ENCODE measurements at places on chromosomes 11 and 22.
A peak's percentile ranks its signal among the peaks of the same experiment; 100 is the strongest.

DNA sequence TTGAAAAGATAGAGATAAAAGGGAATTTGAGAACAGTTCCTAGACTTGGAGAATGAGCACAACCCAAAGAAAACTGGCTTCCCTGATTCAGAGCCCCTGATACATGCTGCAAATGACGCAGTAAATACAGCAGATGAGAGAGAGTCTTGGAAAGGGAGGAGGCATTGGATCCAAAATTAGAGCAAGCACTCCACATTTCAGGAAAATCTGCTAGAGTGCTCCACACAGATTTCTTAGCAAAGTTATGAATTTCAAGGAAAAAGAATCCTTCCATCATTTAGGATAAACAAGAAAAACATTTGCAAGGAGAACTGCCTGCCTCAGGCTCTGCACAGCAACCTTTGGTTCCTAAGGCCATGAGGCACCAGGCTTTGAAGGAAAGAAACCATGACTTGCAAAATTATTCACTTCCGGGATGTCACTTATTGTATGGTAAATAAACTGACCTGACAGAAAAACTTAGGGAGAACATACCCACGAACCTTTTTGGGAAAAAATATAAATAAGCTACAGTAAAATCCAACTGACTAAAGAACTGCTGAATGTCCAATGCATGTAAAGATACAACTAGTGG, 89.8 kb upstream of the RTL6 start:
- DNase-seq: no peak

DNA sequence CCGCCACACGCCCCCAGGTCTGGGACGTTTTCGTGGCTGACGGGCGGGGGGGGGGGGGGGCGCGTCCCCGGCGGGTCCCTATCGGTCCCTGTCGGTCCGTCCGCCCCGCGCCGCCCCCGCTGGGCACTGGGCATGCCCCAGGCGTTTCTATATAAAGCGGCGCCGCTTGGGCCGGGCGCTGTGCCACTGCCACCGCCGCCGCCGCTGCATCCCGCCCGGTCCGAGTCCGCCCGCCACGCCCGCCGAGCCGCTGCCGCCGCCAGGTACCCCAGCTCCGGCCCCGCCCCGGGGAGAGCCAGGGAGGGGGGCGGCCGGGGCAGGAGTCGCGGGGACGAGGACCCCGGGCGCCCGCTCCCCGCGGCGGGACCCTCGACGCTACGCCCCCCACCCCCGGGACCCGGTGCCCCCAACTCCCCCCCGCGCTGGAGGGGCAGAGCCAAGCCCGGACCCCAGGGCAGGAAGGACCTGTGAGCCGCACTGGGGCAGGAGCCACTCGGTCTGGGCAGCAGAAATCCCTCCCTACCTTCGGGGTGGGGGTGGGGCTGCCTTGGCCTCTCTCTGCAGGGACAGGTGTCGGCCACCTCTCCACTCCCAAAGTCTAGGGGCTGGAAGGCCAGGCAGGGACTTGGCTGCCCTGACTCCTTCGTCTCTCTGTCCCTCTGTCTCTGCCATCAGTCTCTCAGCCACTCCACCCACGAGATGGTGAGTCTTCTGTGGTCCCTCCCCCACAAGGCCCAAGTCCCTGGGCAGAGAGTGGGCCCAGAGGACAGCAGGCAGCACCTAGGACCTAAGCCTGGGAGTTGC, at the start of gene CARNS1:
Gene CARNS1, plus strand, starts transcription at position 178 of the 804 bp plus-strand sequence. Its CDS starts 522 bp downstream, at position 700.
- DNase-seq: no peak

GRCh38 chr22:48068323-48068885, 1306.0 kb downstream of the TBC1D22A start:
- DNase-seq: no peak

DNA sequence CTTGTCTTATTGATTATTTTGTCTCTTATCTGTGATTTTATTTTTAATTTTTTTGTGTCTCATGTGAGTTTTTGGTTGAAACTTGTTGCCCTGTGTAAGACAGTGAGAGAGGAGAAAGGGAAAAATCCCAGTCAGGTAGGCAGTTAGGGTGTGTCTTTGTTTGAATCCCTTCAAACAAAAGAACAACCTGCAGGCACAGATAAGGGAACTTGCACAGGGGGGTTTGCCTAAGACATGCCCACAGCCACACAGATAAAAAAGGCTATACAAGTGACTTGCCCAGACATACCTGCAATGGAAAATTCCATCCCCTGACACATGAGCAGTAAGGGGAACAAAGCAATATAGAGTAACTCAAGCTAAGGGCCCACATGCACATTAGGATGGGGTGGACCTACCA, 127.8 kb upstream of the PLET1 start:
- no peak for DNase-seq

- no peak for DNase-seq
Observed at GRCh38 chr11:68303083-68303482, 9.3 kb upstream of the LRP5 start.

DNA sequence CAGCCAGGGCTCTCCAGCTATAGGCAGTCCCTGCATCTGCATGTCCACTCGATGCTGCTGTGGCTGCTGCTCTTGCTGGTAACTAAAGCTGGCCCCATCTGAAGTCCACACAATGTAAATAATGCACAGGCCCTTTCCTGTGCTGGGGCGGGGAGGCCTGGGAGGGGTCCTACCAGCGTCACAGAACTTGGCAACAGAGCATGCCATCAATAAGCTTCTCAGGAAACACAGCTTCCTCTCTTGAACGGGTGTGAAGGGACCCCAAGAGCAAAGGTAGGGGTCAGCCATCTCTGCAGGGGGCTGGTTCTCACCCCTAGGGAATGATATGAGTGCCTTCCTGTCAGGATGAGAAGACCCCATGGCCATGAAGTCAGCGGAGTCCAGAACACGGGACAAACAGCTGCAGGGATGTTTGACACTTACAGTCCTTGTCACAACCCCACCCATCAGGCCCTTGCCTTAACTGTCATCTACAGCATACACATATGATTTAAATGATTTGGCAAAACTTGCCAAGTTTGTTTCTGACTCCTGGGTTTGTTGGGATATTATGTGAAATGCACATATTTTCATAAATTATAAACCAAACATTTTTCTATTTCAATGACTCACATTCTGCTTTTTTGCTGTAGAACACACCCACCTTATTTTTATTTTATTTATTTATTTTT, 39.1 kb upstream of the LYVE1 start:
- DNase-seq: no peak

- no peak for DNase-seq
Observed at GRCh38 chr11:74744277-74744676, 4.4 kb upstream of the RNF169 start.

DNA sequence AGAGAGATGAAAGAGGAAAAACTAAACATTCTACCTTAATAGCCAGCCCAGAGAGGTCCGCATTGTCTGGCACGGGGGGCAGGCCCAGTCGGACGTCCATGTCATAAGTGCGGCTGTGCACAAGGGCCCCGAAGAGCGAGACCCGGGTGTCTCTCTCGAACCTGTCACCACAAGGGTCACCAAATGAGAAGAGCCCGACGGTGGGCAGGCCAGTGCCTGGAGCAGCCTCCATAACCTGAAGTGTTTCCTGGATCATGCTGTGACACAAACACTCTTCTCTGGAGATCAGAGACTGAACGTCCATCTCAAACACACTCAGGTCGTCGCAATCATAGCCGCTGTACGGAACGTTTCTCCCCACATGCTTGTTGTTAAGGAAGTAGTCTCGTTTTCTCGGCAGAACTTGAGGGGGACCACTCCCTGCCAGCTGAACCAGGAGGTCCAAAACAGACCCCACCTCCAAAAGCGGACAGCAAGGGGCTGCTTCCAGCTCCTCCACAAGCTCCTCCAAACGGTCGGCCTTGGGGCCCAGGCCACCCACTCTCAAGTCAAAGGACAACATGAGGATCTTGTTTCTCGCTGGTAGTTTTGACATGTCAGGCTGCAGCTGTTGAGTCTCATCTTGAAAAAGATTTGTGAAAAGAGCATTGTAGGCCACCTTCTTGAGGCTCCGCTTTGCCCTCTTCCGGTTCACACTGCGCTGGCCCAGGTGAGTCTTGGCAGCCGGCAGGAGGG, 971 bp downstream of the TUBGCP6 start:
- no peak for DNase-seq

DNA sequence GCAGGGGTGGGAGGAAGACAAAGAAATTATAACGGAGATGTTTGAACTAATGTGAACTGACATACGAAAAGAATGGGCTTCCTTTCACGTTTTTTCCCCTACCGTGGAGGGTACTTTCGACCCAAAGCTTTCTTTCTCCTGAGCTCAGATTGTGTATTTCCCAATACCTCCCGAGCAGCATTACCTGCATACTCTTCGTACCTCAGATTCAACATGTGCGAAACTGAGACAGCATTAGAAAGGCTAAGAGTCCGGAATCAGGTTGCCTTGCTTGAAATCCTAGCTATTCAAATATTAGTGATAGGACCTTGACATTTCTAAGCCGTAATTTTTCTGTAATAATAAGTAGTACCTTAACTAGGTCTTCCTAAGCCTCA, 778 bp upstream of the PAK1 start:
- no peak for DNase-seq

GRCh38 chr11:69791276-69792180, 16.4 kb upstream of the FGF4 start:
- peak; percentile 47 for DNase-seq

GRCh38 chr22:35023692-35024363, 42.1 kb upstream of the ISX start:
- DNase-seq: peak; percentile 31

GRCh38 chr11:32006799-32007388, 84.0 kb upstream of the RCN1 start:
- peak; percentile 69 for DNase-seq

DNA sequence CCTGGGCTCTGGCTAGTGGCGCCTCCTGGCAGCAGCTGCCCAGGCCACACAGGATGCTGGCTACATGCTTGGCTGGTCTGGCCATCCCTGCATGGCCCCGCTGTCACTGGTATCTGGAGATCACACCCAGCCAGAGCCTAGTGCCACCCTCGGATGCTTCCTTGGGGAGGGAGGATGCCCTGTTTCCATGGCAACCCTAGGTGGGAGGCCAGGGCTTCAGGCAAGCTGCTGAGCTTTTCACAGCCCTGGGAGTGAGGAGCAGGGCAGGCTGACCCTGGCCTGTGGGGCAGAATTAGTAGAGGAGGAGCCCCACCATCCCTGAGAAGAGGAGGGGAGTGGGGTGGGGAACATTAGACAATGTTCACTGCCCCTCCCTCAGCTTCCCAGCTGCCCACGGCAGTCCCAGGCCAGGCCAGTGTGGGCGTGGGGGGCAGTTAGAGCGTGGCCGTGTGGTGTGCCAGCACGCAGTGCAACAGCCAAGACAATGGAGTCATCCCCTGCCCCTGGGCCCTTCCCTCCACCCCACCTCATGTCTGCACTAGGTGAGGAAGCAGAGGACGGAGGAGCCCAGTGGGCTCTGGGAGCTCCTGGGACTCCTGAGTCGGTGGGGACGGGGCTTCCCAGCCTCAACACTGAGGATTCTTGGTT, 50.4 kb downstream of the PARVB start:
- no peak for DNase-seq

- no peak for DNase-seq
Observed at GRCh38 chr22:19097518-19097917, 24.7 kb downstream of the DGCR2 start.

GRCh38 chr22:43183496-43184277, 3.2 kb downstream of the TTLL12 start:
- peak; percentile 55 for DNase-seq

- DNase-seq: no peak
Observed at GRCh38 chr11:6271598-6271997, 12.0 kb downstream of the CCKBR start.

DNA sequence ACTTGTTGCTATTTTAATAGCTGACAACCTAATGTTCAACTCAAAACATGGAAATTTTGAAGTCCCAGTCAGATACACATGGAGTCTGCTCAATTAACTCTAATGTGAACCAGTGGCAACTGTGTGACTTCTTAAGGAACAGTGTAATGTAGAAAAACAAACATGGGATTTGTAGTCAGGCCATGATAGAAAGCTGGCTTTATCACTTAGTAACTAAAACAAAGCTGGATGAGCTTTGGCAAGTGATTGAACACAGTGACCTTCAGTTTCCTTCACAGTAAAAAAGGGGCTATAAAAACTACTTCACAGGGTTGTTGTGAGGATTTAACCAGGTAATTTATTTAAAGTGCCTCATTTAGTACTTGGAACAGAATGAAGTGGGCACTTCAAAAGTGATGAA, 62.6 kb downstream of the PRCP start:
- no peak for DNase-seq

DNA sequence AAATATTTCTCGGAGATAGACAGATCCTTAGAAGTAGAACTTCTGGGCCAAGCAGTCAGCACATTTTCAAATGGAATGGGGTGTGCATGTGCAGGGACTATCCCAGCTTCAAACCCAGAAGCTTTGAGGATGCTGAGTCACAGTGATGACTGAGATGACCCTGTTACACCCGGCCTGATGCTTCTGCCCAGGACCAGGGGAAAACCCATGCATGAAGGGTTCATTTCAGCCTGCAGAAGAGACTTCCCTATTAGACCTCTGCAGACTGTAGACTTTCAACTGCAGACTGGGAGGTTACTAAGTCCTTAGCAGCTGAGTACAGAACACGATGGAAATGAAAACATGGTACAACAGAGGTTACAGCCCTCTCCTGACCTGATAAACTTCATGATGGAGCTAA, 3.6 kb upstream of the OR2AT4 start:
- DNase-seq: peak; percentile 74

GRCh38 chr11:95884376-95884775, 39.5 kb downstream of the MTMR2 start:
- DNase-seq: peak; percentile 44

- peak; percentile 35 for DNase-seq
Observed at GRCh38 chr11:17498475-17498874, 21.8 kb upstream of the ABCC8 start.

- DNase-seq: no peak
Observed at GRCh38 chr11:39327302-39327701, 2132.2 kb downstream of the LRRC4C start.

- DNase-seq: no peak
Observed at GRCh38 chr22:47367107-47367690, 604.7 kb downstream of the TBC1D22A start.

DNA sequence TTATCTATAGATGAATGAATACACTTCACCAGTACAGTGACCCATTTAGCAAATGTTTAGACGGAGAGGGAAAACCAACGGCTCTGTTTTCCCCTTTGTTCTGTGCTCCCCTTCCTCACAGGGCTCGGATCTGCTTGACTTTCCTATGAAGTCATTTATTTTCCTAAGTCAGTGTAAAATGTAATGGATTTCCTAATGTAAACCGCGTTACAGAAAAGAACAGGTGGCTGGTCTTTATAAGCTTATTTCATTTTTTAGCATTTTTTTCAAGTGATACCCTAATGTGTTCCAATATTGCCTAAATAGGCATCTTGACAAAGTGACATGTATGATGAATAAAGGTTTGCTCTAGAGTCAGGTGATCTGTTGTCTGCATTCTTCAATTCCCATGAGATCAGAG, 207.5 kb downstream of the PGR start:
- no peak for DNase-seq

Data from foreskin fibroblast (primary cell).